ENCODE measurements at places on chromosomes 1 and 21.

DNA sequence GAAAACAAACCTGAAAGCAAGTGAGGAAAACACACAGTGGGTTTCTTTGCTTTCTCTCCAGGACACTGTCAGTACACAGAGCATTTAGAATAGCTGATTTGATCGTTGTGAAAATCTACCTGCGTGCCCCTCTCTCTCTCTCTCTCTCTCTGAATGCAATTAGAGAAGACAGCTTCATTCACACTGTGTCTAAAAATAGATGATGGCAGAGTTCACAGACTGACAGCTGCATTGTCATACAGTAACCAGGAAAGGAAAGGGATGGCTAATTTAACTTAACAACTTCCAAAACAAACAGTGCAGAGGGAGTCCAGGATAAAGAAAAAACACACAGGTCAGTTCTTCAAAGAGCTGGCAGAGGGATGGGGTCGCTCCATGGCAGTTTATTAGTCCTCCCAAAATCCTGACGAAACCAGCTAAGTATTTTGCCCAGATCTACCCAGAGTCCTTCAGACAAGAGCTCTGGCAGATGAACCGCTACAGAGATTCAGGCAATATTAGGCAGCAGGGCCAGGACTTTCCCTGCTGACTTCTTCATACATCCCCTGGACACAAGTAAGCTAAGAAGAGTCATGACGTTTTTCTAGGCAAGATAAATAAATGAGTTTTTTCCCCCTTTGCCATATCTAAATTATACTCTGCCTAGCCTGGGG lies 58.9 kb downstream of the WLS start:
- DNase-seq = peak; percentile 41

DNA sequence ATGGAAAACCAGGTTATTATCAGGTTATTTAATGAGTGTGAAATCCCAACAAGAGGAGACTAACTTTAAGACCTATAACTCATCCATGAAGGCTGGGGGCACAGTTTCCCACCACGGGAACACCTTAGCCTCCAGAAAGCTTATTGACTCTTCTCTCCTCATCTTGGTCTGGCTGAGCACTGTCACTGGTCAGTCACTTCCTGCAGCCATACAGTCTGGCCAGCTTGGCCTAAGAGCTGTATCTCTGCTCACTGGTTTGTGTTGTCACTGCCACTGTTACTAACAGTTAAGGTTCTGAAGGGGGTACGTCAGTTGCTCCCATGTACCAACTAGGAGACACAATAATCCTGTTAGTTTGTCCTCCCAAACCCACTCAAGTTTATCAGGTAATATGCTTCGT lies 16.7 kb upstream of the DDAH1 start:
- DNase-seq = no peak

GRCh38 chr1:113493533-113493932 lies 103.2 kb downstream of the MAGI3 start:
- no peak for DNase-seq

DNA sequence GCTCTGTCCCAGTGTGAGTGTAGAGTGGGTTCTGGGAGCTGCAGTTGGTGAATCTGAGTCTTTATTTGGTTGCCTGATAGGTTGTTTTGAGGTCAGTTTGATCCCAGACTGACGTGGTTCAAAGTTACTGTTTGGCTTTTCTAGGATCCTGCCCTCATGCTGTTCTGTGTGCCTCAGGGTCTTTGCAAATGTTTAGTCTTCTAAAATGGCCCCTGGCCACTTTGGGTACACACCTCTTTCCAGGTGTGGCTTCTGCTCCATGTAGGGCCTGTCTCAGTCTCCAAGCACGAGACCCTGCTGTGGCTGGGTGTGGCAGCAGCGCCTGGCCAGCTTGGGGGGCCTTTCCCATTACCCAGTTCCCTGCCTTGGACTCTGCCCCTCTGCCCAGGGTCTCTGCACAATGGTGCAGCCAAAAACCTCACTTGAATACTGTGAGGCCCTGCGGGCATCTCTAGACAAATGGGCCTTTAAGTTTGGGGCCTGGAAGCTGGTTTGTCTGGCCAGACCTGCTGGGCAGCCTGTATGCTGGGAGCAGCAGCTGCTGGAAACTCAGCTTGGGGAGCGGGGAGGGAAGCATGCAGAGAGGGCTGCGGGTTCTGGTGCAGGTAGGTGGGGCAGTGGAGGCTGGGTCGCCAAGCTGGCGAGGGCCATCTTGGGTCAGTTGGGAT lies 5.6 kb downstream of the PTPRF start:
- no peak for DNase-seq

- DNase-seq = no peak
Measured at GRCh38 chr1:240612811-240613210, 856 bp upstream of the GREM2 start.

DNA sequence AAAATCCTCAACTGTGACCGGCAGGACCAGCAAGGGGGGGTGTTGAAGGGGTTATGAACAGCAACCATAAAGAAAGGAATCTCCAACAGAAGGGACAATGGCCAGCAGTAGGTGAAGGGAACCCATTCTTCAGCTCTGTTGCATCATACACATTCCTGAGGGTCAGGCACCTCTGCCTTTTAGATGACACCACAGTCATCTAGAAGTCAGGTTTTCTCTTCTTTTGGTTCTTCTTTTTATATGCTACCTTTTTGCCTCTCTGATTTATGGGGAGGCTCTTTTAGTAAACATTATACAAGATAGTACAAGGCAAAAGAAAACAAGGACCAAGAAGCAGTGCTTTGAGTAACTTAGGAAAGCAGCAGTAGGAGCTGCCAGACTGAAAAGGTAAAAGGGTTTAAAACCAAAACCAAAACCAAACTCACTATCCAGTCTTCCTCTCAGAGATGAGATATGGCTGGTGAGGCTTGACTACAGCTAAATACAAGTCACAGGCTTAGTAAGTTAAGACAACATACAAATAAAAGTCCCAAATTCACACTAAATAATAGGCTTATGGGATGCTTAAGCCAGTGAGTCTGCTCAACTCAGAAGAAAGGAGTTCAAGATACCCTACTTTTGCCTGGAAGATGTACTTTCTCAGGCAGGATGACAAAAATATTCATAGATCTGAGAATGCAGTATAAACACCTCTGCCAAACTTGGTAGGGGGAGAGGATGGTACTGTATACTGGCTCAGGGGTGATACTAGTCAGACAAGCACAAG lies 4.1 kb downstream of the TEX38 start:
- no peak for DNase-seq

GRCh38 chr21:33650230-33650629 lies 7.9 kb downstream of the ITSN1 start:
- no peak for DNase-seq

All from NCI-H2171 treated with DMSO at 0.1 percent for 48 hours (cell line).